Neural progenitor cell (in vitro differentiated cells): ENCODE measurements at places on chromosomes 3 and 15. TPM values are rescaled to one million over a fixed set of nuclear protein-coding genes. Genes with fewer than 3 reads are reported as not detected.
A peak's percentile ranks its signal among the peaks of the same experiment; 100 is the strongest.

ZNF774 gene
- total RNA-seq = 1.9 and 8.3 TPM in 2 replicates

KLF15 gene
- total RNA-seq = 3.3 and 7.2 TPM in 2 replicates

GPR27 gene
- 18.3 and 19.4 TPM in 2 replicates for total RNA-seq

SLC2A2 gene
- total RNA-seq = not detected in 2 replicates

HRG gene
- not detected in 2 replicates for total RNA-seq

PLSCR5 gene
- total RNA-seq = not detected in 2 replicates

SLC22A14 gene
- not detected in 2 replicates for total RNA-seq

LINS1 gene
- 15.1 and 18.7 TPM in 2 replicates for total RNA-seq

PSMD2 gene
- total RNA-seq = 234 and 476 TPM in 2 replicates

USP19 gene
- total RNA-seq = 36.0 and 60.6 TPM in 2 replicates

COL7A1 gene
- total RNA-seq = 3.0 and 13.3 TPM in 2 replicates

TMEM40 gene
- not detected in 2 replicates for total RNA-seq

NUP210 gene
- total RNA-seq = 37.1 and 78.9 TPM in 2 replicates

- peak overlapping the region; percentile 65 for H3K4me3 ChIP-seq
- no peak overlapping the region for H3K27ac ChIP-seq
- H3K27me3 ChIP-seq = no peaks in the 10 kb centered on the region
- H3K4me1 ChIP-seq = no peaks in the 10 kb centered on the region
- DNase-seq = peak; percentile 96
Observed at GRCh38 chr3:62318752-62319569, 54.4 kb downstream of the FEZF2 start.

- DNase-seq = no peak
- no peaks in the 10 kb centered on the region for H3K27me3 ChIP-seq
- H3K4me3 ChIP-seq = no peak overlapping the region
- no peaks in the 10 kb centered on the region for H3K36me3 ChIP-seq
- H3K4me1 ChIP-seq = peaks cover 4% of the 10 kb centered on the region
Observed at GRCh38 chr3:13498354-13499060, 18.4 kb downstream of the HDAC11 start.

GRCh38 chr15:92527197-92527596 is 128.4 kb downstream of the FAM174B start:
- no peaks in the 10 kb centered on the region for H3K27me3 ChIP-seq
- H3K4me3 ChIP-seq = no peak overlapping the region
- no peak for DNase-seq
- no peaks in the 10 kb centered on the region for H3K36me3 ChIP-seq
- no peak overlapping the region for H3K27ac ChIP-seq
- peaks cover 29% of the 10 kb centered on the region for H3K4me1 ChIP-seq

DNA sequence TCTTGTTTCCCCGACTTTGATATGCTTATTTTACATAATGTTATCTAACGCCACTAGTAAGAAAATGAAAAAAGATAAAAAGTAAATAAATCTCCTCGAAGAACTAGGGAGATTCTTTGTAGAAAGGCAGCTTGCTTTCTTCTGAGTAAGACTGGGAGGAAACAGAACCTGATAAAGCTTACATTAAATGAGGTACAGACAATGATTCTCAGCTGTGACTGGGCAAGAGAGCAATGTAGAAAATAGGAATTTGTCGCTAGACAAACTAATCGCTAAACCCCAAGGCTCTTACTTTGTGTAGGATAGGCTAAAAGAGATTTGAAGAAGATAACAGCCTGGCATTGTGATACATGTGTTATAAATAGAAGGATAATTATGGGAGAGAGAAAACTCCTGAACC is 919.0 kb upstream of the ALCAM start:
- no peak overlapping the region for H3K27ac ChIP-seq
- no peaks in the 10 kb centered on the region for H3K27me3 ChIP-seq
- no peaks in the 10 kb centered on the region for H3K36me3 ChIP-seq
- H3K4me3 ChIP-seq = no peak overlapping the region
- no peaks in the 10 kb centered on the region for H3K4me1 ChIP-seq

DNA sequence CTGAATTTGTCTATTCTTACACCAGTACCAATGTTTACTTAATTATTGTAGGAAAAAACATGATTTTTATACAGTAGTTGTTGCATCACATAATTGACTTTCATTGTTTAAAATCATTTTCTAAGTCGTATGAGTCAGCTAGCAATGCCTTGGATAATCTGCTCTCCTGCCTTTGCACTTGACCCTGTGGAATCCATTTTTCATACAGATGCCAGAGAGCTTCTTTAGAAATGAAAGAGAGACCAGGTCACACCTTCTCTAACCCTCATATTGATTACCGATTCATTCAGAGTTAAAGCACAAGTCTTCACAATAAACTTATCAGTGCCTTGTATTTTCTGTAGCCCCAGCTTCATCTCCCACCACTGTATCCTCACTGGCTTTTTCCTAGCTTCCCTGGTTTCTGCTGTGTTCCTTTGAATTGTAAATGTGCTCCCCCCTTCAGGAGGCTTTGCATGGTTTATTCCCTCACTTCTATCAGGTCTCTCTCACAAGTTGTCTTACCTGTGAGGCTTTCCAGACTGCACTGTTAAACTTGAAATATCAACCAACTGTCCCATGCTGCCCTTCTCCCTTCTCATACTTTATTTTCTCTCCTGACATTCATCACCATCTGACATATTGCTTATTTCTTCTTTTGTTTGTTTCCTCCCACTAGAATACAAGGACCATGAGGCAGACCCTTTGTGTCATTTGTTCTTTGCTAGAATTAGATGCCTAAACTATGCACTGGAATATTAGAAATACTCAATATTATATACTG is 662.0 kb upstream of the GBE1 start:
- no peak for DNase-seq

DNA sequence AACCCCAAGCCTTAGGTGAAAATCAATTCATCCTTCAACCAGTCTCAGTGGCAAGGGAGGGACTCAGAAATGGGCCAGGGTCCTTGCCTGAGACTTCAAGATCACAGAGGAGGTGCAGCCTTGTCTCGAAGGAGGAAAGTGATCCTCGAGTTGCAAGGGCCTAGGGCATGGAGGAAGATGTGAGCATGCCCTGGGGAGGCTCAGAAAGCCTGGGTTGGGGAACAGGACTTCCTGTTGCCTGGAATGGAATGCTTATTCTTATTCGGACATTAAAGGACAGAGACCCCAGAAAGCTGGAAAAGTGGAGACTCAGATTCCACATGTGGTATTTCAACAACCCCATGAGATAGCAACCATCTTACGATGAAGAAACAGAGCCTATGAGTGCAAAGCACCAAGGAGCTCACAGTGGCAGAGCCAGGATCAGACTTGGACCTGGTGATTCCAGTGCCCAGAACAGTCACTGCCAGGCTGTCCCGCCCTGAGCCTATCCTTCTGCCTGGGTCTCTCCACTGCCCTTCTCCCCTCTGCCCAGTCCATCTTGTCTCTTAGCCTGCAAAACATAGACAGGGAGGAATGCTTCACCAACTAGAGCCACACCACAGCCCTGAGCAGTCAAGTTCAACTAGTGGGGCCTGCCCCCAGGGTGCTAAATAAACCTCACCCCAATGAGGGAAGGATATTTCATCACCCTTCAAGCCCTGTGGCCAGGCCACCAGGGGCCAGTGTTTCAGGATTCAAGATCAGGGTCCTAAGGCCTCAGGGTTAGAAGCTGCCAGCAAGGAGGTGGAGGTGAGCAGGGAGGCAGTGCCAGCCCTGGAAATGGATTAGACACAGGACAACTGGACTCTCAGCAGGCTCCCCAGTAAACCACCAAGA is 21.9 kb downstream of the DAPK2 start:
- H3K4me1 ChIP-seq = peaks cover 18% of the 10 kb centered on the region
- H3K27me3 ChIP-seq = no peaks in the 10 kb centered on the region
- H3K27ac ChIP-seq = no peak overlapping the region
- DNase-seq = no peak
- no peaks in the 10 kb centered on the region for H3K36me3 ChIP-seq

- no peak for DNase-seq
- H3K27me3 ChIP-seq = no peaks in the 10 kb centered on the region
- H3K4me1 ChIP-seq = no peaks in the 10 kb centered on the region
Observed at GRCh38 chr3:143935678-143936077, 35.9 kb upstream of the DIPK2A start.

- no peaks in the 10 kb centered on the region for H3K36me3 ChIP-seq
- H3K27me3 ChIP-seq = no peaks in the 10 kb centered on the region
- H3K4me3 ChIP-seq = no peak overlapping the region
- H3K4me1 ChIP-seq = peaks cover 7% of the 10 kb centered on the region
Observed at GRCh38 chr3:17850448-17850847, 108.0 kb upstream of the TBC1D5 start.

- peaks cover 19% of the 10 kb centered on the region for H3K27me3 ChIP-seq
- DNase-seq = peak; percentile 91
- H3K4me3 ChIP-seq = peak overlapping the region; percentile 70
- H3K36me3 ChIP-seq = no peaks in the 10 kb centered on the region
Observed at GRCh38 chr3:52055537-52056351, 627 bp downstream of the DUSP7 start.

- no peaks in the 10 kb centered on the region for H3K36me3 ChIP-seq
- no peak overlapping the region for H3K4me3 ChIP-seq
- no peak overlapping the region for H3K27ac ChIP-seq
Observed at GRCh38 chr3:158750016-158750415, 17.8 kb upstream of the RARRES1 start.

- peaks cover 15% of the 10 kb centered on the region for H3K4me1 ChIP-seq
- H3K27me3 ChIP-seq = no peaks in the 10 kb centered on the region
- DNase-seq = no peak
- no peaks in the 10 kb centered on the region for H3K36me3 ChIP-seq
- no peak overlapping the region for H3K27ac ChIP-seq
Observed at GRCh38 chr15:34802803-34803750, 7.7 kb upstream of the ACTC1 start.

GRCh38 chr3:184546252-184546651 is 15.3 kb upstream of the EPHB3 start:
- H3K27ac ChIP-seq = no peak overlapping the region
- H3K4me1 ChIP-seq = peaks cover 10% of the 10 kb centered on the region
- H3K36me3 ChIP-seq = no peaks in the 10 kb centered on the region
- DNase-seq = no peak

GRCh38 chr15:40595773-40596172 is 1.7 kb downstream of the KNL1 start:
- H3K27ac ChIP-seq = no peak overlapping the region
- peaks cover 9% of the 10 kb centered on the region for H3K4me1 ChIP-seq
- no peaks in the 10 kb centered on the region for H3K36me3 ChIP-seq
- no peaks in the 10 kb centered on the region for H3K27me3 ChIP-seq
- peak overlapping the region; percentile 75 for H3K4me3 ChIP-seq
- DNase-seq = no peak

- no peaks in the 10 kb centered on the region for H3K27me3 ChIP-seq
- no peaks in the 10 kb centered on the region for H3K36me3 ChIP-seq
- peaks cover 2% of the 10 kb centered on the region for H3K4me1 ChIP-seq
- H3K27ac ChIP-seq = no peak overlapping the region
- DNase-seq = no peak
Observed at GRCh38 chr3:54632326-54632665, 295.6 kb downstream of the LRTM1 start.

GRCh38 chr3:65953881-65954733 is 84.6 kb downstream of the MAGI1 start:
- H3K4me3 ChIP-seq = no peak overlapping the region
- no peak for DNase-seq
- peaks cover 29% of the 10 kb centered on the region for H3K4me1 ChIP-seq
- H3K36me3 ChIP-seq = no peaks in the 10 kb centered on the region
- peak overlapping the region; percentile 32 for H3K27ac ChIP-seq

DNA sequence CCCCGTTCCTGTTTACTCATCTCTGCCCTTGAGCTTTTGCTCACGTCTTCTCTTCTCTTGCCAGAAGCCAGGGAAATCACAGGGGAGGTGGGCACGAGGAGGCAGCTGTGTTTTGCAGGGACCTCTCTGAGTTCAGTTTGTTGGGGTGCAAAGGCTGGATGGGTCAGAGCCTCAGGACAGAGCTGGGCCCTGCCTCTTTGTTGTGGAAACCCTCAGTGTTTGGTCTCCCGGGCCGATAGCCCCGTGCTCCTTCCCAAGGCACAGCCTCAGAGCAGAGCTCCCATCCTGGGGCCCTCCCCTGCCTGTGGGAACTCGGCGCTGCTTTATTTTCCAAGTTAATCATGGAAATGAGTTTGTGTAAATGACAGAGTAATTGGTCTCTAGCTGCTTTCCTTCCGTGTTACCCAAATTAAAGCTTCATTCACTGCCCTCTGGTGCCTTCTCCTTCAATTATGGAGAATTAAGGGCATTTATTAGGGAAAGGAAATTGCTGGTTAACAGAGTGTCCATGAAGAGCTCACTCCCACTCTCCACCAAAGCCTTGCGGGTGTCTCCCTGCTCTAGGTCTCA is 40.9 kb downstream of the BDH1 start:
- peaks cover 1% of the 10 kb centered on the region for H3K4me1 ChIP-seq
- no peaks in the 10 kb centered on the region for H3K27me3 ChIP-seq
- no peak overlapping the region for H3K4me3 ChIP-seq
- H3K36me3 ChIP-seq = no peaks in the 10 kb centered on the region

DNA sequence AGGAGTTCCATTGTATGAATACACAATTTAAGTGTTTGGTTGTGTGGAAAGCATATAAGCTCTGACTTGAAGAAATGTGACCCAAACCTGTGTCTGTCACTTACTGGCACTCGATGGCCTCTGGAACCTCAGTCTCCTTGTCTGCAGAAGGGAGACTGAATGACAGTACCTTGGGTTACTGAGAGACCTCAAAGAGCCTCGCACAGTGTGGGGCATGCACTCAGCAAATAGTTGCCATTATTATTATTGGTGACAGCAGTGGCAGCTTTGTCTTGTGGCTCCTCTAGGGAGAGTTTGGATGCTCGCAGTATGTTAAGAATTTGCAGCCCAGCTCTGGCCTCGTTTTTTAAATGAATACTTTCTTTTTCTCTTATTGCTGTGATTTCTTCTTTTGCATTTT is 43.4 kb downstream of the EEFSEC start:
- no peak overlapping the region for H3K4me3 ChIP-seq
- DNase-seq = peak; percentile 32
- no peaks in the 10 kb centered on the region for H3K27me3 ChIP-seq
- no peak overlapping the region for H3K27ac ChIP-seq

- H3K4me1 ChIP-seq = no peaks in the 10 kb centered on the region
- H3K36me3 ChIP-seq = peaks cover 9% of the 10 kb centered on the region
- no peaks in the 10 kb centered on the region for H3K27me3 ChIP-seq
- no peak overlapping the region for H3K4me3 ChIP-seq
Observed at GRCh38 chr15:63634154-63634553, 37.0 kb downstream of the FBXL22 start.

- H3K36me3 ChIP-seq = no peaks in the 10 kb centered on the region
- H3K27ac ChIP-seq = no peak overlapping the region
- no peaks in the 10 kb centered on the region for H3K4me1 ChIP-seq
Observed at GRCh38 chr3:129106866-129107565, 14.6 kb downstream of the RAB43 start.

DNA sequence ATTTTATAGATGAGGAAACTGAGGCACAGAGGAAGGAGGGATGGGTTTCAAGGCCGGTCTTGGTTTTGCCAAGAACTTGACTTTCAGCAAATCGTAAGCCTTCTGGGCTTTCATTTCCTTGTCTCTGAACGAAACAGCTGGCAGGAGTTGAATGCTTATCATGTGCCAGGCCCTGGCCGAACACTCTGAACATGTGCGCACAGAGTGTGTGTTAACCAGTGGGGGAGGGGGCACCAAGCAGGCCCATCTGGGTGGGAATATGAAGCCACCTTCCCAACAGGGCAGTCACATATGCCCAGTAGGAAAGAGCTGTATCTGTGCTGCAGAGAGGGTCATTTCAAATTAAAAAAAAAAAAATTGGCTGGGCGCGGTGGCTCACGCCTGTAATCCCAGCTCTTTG is 29.3 kb downstream of the ZNF710 start:
- H3K27ac ChIP-seq = no peak overlapping the region
- H3K4me3 ChIP-seq = no peak overlapping the region
- peaks cover 25% of the 10 kb centered on the region for H3K4me1 ChIP-seq
- H3K36me3 ChIP-seq = no peaks in the 10 kb centered on the region

GRCh38 chr3:104825116-104825515 is 541.6 kb upstream of the ALCAM start:
- H3K4me3 ChIP-seq = no peak overlapping the region
- peak; percentile 78 for DNase-seq
- H3K36me3 ChIP-seq = no peaks in the 10 kb centered on the region
- peaks cover 26% of the 10 kb centered on the region for H3K27me3 ChIP-seq
- H3K27ac ChIP-seq = no peak overlapping the region
- peaks cover 8% of the 10 kb centered on the region for H3K4me1 ChIP-seq
